HCEC 1CT (cell line): ENCODE measurements at places on chromosomes 1 and 21.

DNA sequence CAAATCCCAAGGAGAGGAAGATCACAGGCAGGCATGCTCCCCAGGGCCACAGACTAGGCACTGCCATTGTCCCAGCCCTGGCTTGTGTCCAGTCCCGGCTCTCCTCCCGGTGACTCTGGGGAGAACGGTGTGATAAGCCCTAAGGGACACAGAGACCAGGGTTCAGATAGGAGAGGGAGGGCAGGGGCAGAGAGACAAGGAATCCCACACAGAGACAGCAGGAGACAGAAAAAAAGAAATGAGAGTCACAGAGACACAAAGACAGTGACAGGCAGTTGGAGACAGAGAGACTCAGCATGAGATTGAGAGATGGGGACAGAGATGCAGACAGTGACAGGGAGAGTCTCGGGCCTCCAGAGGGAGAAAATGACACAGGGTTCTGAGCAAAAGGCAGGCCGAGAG is 361 bp downstream of the INSRR start:
- no peak for DNase-seq

DNA sequence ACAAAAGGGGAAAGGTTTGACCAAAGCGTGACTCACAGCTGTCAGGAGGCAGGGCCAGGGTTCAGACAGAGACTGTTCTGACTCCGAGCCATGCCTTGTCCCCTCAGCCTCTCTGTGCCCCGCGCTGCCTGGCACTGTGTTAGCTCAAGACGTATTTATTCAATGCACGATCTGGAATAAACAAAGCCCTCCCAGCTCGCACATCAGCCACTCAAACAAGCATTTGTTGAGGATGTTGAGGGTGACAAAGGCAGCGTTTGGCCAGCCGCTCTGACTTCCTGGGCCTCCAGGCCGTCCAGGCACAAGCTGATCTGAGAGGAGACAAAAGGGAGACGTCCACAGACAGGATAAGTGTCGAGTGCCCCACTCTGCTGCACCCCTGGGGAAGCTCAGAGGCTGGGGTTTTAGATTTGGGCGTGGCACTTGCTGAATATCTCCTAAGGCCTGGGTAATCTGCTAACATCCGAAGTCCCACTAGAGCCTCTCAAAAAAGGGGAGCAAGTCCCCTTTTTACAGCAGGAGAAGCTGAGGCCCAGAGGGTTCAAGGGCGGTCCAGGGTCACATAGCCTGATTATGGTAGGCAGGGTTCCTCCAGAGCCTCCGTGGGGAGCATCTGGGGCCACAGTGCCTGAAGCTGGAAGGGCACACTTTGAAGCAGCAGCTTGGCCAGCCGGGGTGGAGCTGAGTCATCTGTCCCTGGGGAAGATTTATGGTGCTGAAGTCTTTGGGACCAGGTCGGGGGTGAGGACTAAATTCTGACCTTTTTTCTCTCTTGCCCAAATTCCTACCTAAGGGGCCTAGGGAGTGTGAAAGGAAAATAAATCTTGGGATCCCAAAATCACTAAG is 95.9 kb downstream of the SPSB1 start:
- DNase-seq = peak; percentile 56

GRCh38 chr1:195501118-195501517 is 1107.1 kb downstream of the KCNT2 start:
- no peak for DNase-seq

DNA sequence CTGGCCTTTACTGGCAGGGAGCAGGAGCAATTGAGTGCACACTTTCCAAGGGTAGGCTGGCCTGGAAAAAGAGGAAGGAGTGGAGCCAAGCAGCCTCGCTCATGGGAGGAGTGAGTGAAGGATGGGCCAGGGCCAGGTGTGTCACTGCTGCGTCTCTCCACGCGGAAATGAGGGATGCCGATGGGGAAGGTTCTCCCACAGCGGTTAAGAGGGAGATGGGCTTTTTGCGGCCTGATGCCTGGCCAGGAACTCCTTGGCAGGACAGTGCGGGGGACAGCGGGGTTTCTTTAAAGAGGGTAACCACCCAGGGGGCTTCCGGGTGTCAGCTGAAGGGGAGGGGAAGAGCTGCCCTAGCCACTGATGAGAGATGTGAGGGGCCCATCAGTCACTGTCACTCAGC is 82.4 kb downstream of the PTPRU start:
- no peak for DNase-seq
